ENCODE measurements at places on chromosomes 7 and 10.

DNA sequence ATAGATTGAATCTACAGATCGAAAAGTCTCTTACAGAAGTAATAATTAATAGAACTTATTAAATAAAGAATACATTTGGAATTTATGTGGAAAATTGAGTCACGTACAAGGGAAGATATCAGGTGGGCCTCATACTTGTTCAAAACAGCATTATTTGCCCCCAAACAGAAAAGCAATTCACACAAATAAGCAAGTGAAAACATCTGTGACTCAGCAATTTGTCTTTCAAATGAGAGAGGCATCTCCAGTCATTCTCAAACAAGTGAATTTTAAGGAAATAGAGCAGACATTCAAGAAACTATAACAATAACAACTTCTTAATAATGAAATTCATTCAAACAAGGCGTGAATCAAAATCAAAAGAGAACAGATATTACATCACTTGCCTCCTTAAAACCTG lies 50.1 kb downstream of the SEMA3A start:
- no peak for DNase-seq

DNA sequence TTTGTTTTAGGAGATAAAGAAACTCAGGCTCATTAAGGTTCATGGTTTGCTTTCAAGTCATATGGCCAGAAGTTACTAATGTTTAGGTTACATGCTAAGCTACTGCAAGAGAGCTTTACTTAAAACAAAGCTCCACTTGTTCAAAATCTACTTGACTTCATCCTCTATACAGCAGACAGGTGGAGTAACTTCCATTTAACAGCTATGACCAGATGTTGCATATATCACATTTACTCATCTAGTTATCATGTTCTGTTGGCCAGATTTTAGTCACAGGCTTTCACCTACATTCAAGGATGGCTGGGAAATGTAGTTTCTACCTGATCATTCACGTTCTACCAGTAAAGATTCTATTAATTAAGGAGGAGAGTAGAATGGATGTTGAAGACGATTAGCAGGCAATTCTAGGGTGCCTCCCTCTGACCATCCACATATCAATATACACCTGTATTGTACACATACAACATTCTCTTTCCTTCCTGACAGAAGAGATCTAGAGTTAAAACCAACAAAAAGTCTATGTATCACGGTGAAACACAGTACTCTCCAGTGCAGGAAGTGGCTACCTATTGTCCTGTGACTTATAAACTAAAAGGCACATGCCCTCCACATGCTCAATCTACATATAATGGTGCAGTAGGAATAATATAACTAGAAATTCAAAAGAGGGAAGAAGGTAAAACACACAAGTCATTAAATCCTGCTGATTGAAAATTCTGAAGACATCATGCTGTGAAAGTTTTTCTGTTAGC lies 488.0 kb downstream of the MDFIC start:
- no peak for DNase-seq

DNA sequence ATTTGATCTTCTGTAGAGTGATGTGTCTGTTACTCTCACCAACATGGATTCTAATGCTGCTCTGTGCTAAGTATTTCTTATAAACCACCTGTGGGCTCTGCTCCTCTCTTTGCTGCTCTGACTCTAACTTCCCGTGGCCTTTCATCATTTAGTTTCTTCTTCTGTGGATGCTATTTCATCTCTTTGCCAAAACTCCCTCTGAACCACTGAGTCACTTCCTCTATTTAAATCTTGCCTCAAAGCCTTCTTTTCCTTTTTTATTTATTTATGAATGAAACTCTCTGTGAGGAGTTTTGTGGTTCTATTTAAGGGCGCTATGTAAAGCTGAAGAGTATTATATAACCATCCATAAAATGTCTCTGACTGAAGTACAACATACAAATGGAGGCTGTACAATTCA lies 538.5 kb downstream of the SUGCT start:
- peak; percentile 7 for DNase-seq

DNA sequence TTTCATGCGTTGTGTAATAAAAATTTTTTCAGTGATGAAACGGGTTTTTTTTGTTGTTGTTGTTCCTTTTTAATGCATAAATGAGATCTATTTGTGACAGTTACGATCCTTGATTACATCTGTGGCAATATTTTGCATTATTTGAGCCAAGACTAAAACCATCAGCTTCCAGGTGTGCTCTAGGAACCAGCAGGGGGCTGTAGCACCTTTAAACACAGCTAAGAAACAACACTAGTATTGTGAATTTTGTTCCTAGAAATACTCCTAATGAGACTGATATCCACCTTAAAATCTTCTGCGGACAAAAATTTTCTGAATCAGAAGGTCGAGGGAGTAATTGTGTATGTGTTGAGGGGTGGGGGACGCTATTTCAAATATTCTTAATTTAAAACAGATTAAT lies 52.6 kb downstream of the FGFBP3 start:
- no peak for DNase-seq

DNA sequence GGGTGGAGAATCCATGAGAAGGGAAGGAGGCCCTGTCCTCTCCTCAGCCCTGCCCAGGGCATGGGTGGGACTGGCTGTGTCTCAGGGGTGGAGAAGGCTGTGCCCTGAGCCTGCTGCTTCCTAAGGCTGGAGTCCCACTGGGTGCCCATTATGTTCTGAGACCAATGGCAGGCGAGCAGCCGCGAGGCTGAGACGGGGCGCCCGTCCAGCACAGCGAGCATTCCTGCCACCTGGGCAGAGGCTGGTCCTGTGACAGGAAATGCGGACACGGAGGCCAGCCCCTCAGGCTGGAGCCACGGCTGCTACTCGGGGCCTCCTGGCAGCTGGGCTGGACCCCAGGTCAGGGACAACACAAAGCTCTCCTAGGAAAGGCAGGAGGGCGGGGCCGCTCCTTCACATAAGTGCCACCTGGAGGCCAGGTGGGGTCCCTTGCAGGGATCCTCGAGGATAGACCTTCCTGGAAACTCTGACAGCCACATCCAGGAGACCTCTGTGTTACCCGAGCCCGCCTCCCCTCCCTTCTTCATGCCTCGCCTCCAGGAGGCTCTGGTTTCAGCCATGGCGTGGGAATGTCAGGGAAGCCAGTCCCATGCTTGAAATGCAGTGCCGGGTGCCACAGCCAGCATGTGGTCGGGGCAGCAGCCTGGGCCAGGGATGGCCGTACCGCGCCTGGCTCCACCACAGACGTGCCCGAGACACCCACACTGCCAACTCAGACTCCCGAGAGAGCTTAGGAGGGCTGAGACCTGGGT lies 173.9 kb downstream of the USP6NL start:
- DNase-seq, result no peak
